Hematopoietic multipotent progenitor cell treated with erythropoietin and hydrocortisone succinate and interleukin-3 and kit ligand, for 17 days (in vitro differentiated cells): ENCODE measurements at places on chromosomes 13 and 19.

DNA sequence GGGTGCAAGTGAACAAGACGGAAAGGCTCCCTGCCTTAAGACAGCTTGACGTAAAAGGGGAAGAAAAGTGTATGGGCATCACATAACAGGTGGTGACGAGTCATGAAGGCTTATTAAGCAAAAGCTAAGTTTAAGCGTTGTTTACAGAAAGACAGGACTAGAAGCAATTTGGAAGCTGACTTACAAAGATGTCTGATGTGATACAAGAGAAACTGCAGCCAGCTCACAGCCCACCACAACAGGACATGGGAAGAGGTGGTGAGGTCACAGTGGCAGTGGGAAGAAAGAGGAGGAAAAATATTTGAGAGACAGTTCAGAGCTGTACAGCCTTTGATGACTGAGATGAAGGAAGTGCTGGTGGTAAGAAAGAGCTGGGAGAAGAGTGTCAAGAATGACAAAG lies 181.6 kb downstream of the KLF12 start:
- DNase-seq: no peak

- no peak for DNase-seq
Observed at GRCh38 chr13:93467175-93467574, 240.6 kb downstream of the GPC6 start.

GRCh38 chr13:75404726-75405125 lies 77.2 kb downstream of the TBC1D4 start:
- no peak for DNase-seq

- peak; percentile 69 for DNase-seq
Observed at GRCh38 chr19:1252221-1252820, 3.9 kb downstream of the MIDN start.

DNA sequence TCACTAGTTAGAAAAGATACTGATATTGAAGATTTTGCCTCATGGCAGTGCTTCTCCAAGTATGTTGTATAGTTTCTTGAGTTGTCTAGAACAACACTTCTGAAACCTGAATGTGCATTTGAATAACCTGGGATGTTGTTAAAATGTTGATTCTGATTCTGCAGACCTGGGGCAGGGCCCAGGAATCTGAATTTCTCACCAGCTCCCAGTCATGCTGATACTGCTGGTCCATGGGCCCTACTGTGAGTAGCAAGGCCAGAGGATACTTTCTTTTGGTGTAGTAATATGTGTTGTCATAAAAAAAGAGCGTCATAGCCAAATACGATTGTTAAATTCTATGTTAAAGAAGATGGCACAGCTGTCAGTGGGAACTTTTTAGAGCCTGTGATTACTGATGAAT lies 41.6 kb upstream of the C1QTNF9 start:
- DNase-seq: no peak

GRCh38 chr13:112974671-112975070 lies 5.7 kb downstream of the MCF2L start:
- DNase-seq: no peak

DNA sequence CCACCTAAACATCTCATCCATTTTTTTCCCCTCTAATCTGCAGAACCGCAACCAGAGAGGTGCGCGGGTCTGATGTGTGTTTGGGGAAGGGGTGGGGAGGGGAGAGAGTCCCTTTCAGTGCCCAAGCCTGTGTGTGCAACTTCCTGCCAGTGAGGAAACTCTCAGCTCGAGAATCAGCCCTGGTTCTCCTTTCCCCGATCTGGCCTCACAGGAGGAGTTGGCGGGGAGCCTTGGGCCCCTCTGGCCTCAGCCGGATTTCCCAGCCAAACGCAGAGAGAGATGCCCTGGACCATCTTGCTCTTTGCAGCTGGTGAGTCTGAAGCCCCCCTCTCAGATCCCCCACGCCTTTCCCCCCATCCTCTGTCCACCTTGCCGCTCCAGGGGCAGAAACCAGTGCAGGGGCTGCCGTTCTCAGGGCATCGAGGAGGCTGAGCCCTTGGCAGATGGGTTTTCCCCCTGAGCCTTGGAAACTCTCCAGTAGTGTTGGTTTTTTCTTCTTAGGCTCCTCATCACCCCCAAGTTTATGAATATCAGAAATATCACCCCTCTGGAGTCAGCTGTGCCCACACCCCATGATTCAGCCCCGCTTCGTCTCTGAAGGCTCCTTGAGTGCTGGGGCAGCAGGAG lies at the start of gene C19orf38:
C19orf38 (plus strand) TSS at position 186 of the 627 bp plus-strand sequence; CDS start at position 280, 94 bp downstream.
- no peak for DNase-seq

GRCh38 chr19:31149441-31149941 lies 199.7 kb downstream of the TSHZ3 start:
- no peak for DNase-seq

- no peak for DNase-seq
Observed at GRCh38 chr19:38718747-38719543, 25.3 kb downstream of the CAPN12 start.

DNA sequence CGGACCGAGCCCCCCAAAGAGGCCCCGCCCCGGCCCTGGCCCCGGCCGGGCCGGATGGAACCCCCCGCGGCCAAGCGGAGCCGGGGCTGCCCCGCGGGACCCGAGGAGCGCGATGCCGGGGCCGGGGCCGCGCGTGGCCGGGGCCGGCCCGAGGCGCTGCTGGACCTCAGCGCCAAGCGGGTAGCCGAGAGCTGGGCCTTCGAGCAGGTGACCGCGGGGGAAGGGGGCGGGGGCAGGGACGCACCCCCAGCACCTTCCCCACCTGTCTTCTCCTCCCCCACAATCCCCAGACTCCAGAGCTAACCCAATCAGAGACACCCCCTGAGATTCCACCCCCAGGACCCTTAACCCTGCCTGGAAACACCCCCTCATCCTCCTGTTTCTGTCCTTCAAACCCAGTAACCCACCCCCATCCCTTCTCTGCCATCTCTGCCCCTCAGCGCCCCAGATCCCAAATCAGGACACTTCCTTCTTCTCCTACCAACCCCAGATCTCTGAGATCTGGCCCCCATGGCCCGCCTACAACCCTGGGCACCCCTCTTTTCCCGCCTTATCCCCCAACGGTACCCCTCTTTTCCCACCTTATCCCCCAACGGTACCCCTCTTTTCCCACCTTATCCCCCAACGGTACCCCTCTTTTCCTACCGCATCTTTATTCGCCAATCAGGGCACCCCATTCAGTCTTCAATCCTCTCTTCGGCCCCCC lies 505 bp downstream of the ZSWIM4 start:
- no peak for DNase-seq

DNA sequence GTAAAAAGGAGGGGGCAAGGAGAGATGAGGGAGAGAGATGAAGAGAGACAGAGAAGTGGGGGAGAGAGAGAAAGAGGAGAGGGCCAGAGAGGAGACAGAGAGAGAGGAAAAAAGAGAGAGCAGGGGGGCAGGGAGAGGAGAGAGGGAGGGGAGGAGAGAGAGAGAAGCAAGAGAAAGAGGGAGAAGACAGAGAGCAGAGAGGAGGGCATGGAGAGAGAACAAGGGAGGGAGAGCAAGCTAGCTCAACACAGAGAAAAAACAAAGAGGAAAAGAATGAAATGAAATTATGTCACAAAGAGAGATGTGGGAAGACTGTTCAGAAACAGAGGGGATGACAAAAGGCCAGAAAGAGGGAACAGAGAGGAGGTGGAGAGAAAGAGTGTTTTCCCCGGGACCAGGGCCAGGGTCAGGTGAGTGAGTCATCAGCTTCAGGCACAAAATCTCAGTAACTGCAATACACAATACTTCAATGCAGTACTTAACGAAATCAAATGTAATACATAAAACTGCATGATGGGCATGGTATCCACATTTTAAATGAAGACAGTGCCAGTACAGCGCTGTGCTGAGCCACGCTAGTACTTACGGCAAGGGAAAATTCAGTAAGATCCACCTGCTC lies 4.8 kb downstream of the KLK7 start:
- no peak for DNase-seq

- no peak for DNase-seq
Observed at GRCh38 chr13:27636589-27637288, 15.0 kb downstream of the POLR1D start.

GRCh38 chr13:90974249-90974975 lies 373.1 kb upstream of the MIR17HG start:
- DNase-seq: no peak

DNA sequence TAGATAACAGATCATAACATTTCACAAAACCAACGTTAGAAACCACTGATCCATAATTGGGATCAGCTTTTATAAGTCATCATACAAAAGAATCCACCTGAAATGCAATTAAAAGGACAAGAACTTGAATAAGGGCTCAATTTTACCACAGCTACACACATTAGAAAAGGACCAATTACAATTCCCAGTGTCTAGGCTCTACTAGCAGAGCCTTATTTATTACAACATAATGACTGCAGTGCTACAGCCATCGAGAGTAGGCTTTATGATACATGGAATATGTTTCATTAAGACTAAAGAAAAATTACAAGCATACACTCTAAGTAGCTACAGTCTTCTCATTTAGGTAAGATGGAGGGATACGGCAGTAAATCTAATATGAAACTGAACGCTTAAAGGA lies 2.9 kb downstream of the RBM26 start:
- DNase-seq: peak; percentile 24

DNA sequence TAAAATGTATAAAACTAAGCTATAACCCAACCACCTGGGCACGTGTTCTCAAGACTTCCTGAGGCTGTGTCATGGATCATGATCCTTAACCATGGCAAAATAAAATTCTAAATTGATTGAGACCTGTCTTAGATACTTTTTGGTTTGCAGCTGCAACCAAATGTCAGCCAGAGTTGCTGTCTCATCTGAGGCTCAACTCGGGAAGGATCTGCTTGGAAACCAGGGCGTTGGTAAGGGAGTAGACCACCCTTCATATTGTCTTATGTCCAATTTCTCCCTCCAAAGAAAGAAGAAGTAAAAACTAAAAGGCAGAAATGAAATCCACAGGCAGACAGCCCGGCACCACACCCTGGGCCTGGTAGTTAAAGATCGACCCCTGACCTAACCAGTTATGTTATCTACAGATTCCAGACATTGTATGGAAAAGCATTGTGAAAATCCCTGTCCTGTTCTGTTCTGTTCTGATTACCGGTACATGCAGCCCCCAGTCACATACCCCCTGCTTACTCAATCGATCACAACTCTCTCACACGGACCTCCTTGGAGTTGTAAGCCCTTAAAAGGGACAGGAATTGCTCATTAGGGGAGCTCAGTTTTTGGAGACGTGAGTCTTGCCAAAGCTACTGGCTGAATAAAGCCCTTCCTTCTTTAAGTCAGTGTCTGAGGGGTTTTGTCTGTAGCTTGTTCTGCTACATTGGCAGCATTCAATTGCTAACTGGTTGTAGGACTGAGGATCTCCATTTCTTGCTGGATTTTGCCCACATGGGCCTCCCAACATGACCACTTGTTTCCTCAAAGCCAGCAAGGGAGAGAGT lies 22.9 kb upstream of the IGSF23 start:
- no peak for DNase-seq

DNA sequence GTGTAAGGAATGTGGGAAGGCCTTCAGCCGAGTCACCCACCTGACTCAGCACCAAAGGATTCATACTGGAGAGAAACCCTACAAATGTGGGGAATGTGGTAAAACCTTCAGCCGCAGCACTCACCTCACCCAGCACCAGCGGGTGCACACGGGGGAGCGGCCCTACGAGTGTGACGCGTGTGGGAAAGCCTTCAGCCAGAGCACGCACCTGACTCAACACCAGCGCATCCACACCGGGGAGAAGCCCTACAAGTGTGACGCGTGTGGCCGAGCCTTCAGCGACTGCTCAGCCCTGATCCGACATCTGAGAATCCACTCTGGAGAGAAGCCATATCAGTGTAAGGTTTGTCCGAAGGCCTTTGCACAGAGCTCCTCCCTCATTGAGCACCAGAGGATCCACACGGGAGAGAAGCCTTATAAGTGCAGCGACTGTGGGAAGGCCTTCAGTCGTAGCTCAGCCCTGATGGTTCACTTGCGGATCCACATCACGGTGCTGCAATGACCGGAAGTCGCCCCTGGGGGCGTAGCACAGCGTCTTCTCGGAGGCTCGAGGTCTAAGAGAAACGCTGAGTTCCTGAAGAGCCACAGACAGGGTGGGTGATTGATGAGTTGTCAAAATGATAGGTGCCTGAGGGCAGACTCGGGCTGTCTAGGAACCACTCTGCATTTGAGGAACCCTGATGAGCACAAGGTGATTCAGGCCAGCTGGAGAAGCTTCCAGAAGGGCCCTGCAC lies 12.2 kb downstream of the ZSCAN22 start:
- DNase-seq: no peak
